Neural crest cell (in vitro differentiated cells): ENCODE measurements at places on chromosomes 2 and 18.

DNA sequence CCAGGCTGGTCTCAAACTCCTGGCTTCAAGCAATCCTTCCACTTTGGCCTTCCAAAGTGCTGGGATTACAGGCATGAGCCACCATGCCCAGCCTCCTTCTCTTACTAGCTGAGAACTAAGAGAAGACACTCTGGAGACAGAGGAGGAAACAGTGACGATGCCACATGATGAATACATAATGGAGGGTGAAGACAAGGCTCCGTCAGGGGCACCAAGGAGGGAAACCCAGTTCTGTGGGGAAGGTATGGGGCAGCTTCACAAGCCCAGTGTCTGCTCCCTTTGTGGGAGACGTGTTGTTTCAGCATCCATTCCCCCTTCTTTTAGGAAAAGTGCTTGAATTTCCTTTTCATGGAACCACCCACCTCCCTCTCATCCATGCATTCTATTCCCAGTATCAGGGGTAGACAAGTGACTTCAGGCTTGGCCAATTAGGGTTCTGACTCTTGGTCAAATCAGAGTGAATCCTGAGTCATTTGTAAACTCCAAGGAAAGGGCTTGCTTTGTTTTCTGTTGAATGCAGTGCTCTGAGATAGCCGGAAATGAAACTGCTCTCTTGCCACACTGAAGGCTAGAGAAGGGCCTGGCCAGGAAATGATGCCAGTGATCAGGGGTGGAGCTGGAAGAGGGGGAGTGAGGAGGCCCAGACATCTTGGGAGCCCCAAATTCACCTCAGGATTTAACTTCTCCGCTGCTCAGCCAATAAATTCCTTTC lies 23.7 kb downstream of the TMEM127 start:
- peak overlapping the region; percentile 92 for H3K27ac ChIP-seq
- H3K36me3 ChIP-seq, result no peaks in the 10 kb centered on the region
- DNase-seq, result no peak
- H3K4me1 ChIP-seq, result peaks cover 14% of the 10 kb centered on the region
- no peak overlapping the region for H3K4me3 ChIP-seq
- H3K27me3 ChIP-seq, result no peaks in the 10 kb centered on the region

DNA sequence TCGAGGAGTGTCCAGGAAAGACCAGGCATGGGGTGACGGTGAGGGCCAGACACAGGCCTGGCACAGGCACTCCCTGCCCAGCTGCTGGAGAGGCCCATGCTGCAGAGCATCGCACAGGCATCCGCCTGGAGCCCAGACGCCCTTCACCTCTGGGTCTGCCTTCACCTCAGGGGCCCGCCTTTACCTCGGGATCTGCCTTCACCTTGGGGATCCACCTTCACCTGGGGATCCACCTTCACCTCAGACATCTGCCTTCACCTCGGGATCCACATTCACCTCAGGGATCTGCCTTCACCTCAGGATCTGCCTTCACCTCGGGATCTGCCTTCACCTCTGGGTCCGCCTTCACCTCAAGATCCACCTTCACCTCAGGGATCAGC lies 7.7 kb downstream of the KIF1A start:
- H3K4me3 ChIP-seq, result no peak overlapping the region
- no peak overlapping the region for H3K27ac ChIP-seq
- DNase-seq, result no peak
- no peaks in the 10 kb centered on the region for H3K4me1 ChIP-seq

DNA sequence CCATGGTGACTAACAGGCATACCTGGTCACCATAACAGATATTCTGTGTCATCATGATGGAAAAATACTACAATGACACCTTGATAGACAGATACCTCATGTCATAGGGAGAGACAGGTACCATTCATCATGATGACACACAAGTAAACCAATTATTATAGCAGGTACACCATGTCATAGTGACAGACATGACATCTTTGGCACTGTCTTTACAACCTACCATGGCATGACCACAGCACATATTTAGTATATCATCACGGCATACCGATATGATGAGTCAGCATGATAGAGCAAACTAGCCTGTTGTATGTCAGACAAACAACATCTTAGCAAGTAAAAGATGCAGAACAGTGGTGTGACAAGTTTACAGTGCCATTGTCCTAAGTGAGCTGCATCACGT lies 101.3 kb upstream of the KLHL29 start:
- no peaks in the 10 kb centered on the region for H3K36me3 ChIP-seq
- H3K4me3 ChIP-seq, result no peak overlapping the region
- H3K27me3 ChIP-seq, result no peaks in the 10 kb centered on the region
- peaks cover 32% of the 10 kb centered on the region for H3K4me1 ChIP-seq
- no peak overlapping the region for H3K27ac ChIP-seq
- no peak for DNase-seq

DNA sequence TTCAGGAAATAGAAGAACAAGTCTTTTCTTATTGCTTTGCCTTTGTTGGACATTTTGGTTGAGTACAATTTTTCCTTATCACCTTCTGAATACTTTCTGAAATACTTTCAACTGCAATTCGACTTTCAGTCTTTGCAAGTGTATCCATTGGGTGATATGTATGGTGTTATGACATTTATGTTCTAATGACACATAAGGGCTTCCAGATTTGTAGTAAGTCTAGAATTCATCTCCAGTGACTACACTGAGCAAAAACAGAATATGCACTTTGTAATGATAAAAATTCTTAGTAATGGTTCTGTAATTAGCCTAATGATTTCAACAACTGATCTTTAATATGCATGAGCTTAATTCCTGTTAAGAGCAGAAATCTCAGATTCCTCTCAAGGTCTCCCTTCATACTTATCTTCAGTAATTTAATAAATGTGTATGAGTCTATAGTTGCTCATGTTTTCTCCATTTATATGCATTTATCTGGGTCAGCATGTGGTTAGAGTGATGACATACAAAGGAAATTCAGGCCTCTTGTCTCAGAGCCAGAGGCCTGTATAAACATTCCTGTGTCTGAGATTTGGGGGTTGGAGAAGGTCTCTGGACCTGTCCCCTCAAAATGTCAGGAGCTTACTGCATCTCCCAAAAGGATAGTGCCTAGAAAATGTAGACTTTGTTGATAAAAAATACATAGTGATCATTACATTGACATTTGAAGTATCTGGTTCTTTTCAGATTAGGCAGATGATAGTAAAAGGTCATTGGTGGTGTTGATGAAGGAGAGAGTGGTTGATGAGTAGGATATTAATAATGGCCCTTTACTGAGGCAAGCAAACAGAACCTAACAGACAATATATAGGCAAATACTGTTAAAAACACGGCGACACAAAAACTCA lies 114.9 kb downstream of the QPCT start:
- DNase-seq, result no peak
- no peak overlapping the region for H3K27ac ChIP-seq
- peaks cover 9% of the 10 kb centered on the region for H3K4me1 ChIP-seq
